AG08396 (cell line): ENCODE measurements at places on chromosomes 1 and 21.

GRCh38 chr1:115182012-115182715, 92.9 kb upstream of the TSPAN2 start:
- DNase-seq: no peak

DNA sequence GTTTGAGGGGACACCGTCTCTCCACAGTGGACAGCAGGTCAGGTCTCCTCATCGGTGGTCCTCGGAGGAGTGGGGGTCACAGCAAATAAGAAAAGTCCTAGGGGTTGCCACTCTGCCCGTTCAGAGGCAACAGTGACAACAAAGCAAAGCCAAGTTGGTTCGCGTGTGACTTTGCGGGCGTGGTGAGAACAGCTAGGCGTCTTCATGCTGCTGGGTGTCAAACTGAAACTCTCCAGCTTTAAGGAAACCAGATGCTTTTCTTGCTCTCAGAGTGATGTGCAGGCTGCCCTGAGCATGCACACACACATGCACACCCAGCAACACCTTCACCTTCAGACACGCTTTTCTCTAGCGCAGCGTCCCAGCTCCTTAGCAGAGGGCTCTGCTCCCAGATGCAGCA, 70.1 kb upstream of the ARHGEF16 start:
- no peak for DNase-seq

DNA sequence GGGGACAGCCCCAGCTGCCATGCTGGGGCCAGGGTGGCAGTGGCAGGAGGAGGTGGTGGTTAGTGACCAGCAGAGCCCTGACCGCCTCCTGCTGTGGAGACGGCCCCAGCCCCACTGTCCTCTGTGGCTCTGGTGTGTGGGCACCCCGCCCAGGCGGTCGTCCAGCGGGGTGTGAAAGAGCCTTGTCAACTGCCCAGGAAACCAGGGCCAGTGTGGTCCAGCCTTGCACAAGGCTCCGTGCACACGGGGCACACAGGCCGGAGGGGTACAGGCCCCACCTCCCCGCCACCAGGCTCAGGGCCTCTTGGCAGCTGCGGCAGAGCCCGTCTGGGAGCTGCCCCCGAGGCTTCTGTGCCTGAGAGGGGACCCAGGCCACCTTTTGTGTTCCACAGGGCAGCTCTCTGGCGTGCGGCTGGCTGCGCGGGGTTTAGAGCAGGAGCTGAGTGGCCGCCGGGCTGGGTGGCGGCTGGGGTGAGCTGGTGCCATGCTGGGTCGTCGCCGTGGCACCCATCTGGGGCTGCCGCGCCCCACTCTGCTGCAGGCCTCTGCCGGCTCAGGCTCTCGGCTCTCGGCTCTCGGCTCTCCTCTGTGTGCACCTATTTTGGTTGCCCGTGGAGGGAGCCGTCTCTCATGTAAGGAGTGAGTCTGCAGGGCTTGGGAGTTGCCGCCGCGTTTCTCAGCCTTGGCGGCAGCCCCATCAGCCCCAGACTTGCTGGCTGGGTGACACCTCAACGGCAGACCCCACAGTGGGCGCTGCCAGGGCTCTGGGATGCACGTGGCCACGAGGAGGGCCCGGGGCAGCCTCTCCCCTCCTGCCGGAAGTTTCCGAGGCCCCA, 36.1 kb downstream of the SLX9 start:
- no peak for DNase-seq

DNA sequence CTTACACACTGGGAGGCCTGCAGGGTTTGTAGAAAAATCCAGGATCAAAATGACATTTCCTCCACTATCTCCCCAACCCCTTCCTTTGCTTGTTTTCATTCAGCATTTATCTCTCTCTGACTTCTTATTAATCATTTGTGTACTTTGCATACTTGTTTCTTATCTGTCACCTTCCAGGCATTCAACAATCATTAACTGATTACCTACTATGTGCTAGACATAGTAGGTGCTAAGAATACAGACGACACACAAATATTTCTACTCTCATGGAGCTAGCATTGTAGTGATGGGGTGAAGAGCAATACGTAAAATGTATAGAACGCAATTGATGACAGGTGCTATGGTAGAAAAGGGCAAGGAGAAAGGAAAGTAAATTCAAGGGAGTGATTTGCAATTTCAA, 20.9 kb downstream of the TRABD2B start:
- DNase-seq: no peak

DNA sequence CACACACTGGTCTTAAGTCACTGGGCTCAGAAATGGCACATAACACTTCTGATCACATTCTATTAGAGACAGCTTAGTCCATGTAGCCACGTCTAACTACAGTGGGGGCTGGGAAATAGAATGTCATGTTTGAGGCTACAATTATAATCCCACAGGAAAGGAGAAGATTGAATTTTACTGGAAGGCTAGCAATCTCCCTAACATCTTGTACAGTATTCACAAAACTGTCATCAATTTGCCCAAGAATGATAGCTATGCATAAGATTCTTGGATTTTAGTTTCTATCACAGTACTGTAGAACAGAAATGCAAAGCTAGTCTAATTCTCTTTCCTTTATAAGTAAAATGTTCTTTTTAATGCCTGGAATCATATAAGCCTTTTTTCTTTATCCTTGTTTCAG, 12.7 kb upstream of the ZMYM6 start:
- no peak for DNase-seq

DNA sequence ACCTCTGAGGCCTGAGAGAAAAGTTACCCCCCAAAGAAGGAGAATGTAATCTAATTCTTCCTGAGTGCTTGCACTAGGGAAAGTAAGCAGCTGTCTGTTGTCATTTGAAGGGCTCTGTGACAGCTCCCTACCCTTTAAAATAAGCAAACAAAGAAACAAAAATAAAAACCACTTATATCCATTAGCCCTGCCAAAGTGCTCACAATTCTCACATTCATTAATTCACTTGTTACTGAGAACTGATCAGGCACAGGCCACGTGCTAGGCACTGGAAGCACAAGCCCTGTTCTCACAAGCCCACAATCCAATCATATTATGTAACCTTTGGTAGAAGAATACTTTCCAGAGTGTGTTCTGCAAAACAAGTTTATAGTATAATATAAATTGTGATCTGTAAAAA, 199.4 kb downstream of the ZC3H11B start:
- DNase-seq: no peak

DNA sequence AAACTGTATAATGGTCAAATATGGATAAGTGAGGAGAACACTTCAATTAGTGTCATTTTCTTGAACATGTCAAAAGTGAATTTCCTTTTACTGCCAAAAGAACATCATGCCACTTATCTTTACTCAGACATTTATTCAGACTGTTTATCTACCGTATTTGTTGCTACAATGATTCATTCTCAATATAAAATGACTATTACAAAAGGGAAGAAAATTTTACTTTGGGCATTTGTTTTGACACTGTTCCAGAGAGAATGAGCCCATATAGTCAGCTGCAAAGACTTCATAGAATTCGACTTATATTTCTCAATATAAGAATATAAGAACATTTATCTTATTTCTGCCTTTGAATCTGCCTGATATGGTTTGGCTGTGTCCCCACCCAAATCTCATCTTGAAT, 1699.1 kb downstream of the BRINP3 start:
- no peak for DNase-seq

DNA sequence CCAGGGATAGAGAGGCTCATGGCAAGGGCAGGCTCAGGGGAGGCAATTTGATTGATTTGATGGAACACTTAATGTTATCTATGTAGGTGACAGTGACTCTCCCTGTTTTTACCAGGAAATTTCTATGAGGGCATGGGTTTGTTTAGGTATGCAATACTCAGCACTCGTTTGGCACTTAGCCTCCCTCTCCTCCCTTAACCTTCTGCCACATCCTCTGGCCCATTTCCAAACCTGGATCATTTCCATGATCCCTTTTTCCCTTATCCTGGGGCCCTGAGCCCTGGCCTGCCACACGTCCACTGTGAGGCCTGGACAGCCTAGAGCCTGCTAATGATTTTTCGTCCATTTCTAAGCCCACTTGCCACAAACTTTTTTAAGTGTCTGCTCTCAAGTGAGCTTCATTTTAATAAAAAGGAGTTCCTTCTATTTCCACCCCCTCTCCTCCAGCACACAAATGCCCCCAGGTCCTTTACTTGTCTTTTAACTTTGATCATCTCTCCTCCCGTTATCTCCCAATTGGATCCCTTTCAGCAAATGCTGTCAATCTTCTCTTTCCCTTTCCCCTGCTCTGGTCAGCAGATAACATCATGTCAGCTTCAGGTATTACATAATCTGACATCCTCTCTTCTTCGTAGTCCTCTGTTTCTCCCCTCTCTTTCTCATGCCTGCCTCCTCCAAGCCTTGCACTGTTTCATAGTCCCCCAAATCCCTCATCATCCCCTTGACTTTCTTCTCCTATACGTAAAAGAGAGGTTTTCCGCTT, 37.8 kb upstream of the GADD45A start:
- no peak for DNase-seq

GRCh38 chr1:183164340-183164739, 21.7 kb upstream of the LAMC2 start:
- peak; percentile 59 for DNase-seq

GRCh38 chr1:51295926-51296325, 34.4 kb downstream of the TTC39A start:
- no peak for DNase-seq

DNA sequence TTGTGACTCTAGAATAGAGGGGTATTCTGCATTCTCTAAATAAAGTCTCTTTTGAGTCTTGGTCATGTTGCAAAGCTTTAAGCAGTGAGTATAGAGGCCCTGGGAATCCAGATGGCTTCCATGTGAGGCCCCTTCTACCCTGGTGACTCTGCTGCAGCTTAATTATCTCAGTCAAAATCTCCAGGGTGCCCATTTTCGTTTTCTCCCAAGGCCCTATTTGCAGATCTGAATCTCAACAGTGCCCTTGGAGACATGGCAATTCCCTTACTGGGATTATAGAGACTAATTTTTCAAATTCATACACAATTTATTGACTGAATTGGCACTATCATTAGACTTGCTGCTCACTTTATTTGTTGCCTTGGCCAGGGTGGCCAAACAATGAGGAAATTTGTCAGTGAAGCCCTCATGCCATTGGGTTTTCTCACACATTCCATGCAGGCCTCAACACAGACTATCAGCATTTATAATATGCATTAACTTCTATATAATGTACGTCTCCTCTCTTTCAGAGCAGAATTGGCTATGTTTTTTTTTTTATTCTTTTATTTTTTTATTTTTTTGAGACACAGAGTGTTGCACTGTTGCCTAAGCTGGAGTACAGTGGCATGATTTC, 35.1 kb downstream of the PROX1 start:
- no peak for DNase-seq

GRCh38 chr1:197021716-197022115, 44.4 kb downstream of the CFHR5 start:
- no peak for DNase-seq

- DNase-seq: no peak
Measured at GRCh38 chr1:205246351-205247119, 18.8 kb downstream of the TMCC2 start.

DNA sequence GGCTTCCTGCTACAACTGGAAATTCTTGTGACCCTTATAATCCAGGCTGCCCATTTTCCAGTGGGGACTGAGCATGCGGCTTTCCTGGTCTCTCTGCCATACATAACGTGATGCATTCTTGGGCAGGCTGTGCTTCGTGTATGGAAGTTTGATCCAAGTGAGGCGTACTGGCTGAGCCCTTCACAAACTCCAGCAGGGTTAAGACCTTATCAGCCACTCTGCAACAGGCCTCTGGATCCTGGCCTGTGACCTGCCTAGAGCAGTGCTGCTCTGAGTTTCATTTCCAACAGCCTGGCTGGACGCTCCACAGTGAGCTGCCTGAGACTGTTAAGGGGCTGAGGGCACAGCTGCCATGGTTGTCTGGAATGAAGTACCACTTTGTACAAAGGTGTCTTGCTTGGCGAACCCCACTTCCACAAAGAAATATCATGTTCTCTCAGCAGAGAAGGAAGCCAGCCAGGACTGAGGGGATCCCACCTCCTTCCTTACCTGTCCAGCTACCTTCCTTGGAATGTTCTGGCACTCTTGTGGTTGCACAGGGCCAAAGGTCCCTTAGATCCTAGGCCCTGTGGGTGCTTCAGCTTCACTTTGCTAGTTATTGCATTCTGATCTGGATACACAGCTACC, 28.5 kb upstream of the XPR1 start:
- DNase-seq: no peak

DNA sequence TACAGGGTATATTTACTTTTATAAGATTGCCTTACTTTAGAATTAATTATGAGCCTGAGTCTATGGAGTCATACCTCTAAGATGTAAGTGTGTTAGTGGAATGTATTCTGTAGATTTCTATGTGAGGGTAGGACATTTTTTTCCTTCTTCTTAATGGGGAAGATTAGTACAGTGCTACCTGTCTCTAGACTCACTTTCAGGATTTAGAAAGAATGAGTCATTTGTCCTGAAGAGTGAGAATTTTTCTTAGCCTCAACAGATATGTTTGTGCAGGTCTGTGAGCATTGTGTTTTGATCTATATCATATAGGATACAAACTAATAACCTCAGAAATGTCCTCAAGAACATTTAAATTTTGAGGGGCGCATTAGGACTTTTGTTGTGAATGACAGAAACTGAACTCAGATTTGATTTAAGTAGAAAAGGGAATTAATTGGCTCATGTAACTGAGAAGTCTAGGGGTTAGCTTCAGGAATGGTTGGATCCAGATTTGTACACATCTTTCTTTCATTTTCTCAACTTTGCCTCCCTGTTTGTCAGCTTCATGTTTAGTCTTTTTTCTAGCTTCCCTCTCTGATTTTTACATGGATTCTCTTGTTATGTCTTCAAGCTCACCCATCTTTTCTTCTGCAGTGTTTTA, 45.3 kb downstream of the TTC3 start:
- DNase-seq: no peak

- DNase-seq: no peak
Measured at GRCh38 chr21:37575580-37575979, 209.0 kb downstream of the DYRK1A start.

GRCh38 chr1:30750731-30751291, 6.8 kb downstream of the LAPTM5 start:
- no peak for DNase-seq

DNA sequence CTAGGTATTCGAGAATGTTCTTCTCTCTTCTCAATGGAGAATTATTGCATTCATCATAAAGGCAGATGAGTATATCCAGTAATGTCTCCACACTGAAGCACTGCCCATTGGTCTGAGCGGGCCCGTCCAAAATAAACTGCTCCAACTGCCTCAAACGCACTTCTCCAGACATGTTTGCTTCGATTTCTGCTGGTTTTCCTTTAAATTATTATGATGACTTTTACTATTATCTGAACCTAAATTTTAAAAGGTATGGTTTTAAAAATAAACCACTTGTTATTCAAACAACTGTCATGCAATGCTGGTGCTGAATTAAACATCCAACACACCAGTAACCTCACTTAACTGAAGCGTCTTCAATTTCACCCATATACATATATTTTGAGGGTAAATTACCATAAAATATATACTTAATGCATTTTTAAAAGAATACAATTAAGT, 1.3 kb downstream of the CDC42BPA start:
- peak; percentile 17 for DNase-seq

DNA sequence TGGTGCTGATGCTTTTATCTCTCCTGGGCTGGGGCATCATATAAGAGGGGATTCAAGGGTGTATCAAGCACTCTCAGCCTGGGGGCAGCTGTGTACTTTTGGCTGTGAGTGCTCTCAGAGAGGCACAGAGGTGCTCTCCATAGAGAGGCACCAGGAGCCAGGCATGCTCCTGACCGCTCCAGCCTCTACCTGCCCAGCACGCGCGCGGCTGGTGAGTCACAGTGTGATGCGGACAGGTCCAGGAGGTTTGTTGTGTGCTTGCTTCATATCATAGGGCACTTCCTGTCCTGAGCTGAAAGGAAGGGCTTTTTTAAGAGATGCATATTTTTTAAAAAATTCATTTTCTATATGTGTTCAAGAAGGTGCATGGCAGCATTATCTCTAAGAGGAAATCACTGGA, 93.6 kb upstream of the BCAR3 start:
- DNase-seq: no peak
